ENCODE measurements at places on chromosomes 6 and 20.

GRCh38 chr6:14339711-14340584 lies 222.4 kb downstream of the CD83 start:
- no peak for DNase-seq

DNA sequence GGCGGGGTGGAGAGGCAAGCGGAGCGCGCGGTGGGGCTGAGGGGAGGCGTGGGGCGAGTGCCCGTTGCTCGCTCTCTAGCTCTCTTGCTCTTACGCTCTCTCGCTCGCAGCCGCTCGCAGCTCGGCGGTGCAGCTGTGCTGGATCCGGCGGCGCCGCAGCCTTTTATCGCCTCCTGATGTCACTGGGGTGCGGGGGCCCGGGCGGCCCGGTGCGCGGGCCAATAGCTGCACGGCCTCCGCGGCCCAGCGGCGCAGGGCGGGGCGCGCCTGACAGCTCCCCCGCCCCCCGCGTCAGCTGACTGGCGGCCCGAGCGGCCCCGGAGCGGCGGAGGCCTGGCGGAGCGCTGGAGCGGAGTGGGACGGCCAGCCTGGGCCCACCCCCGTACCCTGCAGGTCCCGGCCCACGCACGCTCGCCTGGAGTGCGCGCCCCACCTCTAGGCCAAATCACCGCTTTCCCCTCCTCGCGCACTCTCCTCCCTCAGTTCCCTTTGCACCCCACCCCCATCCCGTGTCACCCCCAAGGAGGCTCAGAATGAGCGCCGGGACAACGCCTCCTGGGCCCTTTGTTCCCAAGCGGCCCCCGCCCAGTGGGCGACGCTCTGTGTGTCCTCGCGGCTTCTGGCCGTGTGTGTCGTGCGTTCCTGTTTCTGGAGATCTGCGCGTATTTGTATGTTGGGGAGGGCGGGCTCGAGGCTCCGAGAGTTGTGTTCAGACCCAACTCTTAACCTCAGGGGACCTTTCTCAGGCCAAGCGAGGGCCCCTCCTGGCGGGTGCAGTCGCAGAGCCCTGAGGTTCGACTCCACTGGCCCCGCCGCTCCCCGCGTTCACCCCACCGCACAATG lies at the start of gene MAFB:
Gene MAFB, minus strand, starts transcription at position 137 of the 843 bp plus-strand sequence. CDS start 386 bp downstream, outside the sequence.
- peak; percentile 34 for DNase-seq

GRCh38 chr6:158684745-158685324 lies 35.0 kb downstream of the SYTL3 start:
- no peak for DNase-seq

DNA sequence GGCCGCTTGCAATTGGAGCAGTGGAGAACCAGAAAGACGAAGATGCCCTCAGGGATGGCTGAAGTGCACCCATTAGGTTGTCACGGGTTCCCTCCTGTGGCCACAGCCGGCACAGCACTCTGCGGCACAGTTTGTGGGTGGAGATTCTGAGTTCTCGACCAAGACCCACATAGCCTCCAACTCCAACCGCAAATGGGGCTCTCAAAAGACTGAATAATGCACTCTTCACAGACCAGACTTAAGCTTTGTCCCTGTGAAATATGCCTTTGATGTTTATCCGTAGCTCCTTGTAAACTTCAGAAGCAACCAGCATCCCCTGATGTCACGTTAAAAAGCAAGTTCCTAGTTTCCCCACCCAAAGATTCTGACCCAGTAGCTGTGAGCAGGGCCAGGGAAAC lies 934 bp upstream of the CST9 start:
- peak; percentile 31 for DNase-seq

DNA sequence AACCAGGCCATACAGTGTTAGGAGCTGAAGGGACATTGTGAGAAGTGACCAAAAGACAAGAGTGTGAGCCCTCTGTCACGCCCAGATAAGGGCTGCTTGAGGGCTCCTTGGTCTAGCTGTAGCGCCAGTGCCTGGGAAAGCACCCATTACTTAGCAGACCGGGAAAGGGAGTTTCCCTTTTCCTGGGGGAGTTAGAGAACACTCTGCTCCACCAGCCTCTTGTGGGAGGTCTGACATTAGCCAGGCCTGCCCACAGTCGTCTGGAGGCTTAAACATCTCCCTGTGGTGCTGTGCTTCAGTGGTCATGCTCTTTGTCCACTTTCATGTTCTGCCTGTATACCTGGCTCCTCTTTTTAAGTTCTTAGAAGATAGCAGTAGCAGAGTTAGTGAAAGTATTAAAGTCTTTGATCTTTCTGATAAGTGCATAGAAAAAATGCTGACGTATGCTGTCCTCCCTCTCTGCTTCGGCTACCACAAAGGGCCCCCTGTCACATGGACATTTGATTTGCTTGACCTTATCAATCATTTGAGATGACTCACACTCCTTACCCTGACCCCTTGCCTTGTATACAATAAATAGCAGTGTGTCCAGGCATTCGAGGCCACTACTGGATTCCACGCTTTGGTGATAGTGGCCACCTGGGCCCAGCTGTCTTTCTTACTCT lies 201.5 kb upstream of the ECI2 start:
- DNase-seq: no peak

- no peak for DNase-seq
These were observed 147.0 kb upstream of the STXBP5 start for GRCh38 chr6:147057188-147057587.

GRCh38 chr20:19830211-19830785 lies 72.2 kb downstream of the RIN2 start:
- DNase-seq: no peak

- no peak for DNase-seq
These were observed 4.7 kb downstream of the GSTA4 start for GRCh38 chr6:52990342-52990741.

DNA sequence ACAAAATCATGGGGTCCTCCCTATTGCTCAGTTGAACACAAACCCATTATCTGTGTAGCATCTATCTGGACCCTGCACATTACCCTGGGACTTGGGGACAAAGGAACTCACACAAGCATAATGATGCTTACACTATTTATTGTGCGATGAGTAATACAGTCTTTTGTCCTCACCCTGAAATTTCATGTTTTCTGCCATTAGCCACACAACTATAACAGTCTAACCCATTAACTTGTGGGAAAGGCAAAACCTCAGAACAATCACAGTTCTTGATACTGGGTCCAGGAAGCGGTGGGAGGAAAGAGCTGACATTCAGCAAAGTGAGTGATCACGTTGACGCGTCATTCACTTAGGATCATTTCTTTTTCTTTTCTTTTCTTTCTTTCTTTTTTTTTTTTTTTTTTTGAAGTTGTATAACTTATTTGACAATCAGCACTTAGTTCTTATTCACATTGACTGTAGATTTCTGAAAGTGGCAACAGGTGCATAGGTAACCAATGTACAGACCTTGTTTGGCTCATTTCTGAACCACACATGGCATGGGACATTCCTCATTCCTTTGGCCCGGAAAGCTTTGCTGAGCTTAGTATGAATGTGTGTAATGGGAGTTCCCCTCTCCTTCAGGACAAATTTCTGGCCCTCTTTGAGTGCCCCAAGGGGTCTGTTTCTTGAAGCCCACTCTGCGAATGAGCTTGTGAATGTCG lies 94.8 kb upstream of the CNKSR3 start:
- DNase-seq: no peak

DNA sequence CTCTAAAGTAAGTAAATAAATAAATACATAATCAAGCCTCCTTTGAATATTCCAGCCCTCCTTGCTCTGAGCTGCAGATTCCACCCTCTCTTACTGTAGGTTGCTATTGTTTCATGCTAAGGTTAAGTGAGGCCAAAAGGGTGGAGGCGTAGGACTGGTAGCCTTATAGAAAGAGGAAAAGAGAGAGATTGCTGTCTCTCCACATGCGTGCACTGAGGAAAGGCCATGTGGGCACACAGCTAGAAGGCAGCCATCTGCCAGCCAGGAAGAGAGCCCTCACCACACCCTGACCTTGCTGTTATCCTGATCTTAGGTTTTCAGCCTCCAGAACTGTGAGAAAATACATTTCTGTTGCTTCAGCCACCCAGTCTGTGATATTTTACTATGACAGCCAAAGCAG lies 87.4 kb upstream of the SHLD1 start:
- DNase-seq: no peak
